ENCODE measurements at places on chromosomes 12 and 14. TPM values are rescaled to one million over a fixed set of nuclear protein-coding genes. Genes with fewer than 3 reads are reported as not detected.

DNA sequence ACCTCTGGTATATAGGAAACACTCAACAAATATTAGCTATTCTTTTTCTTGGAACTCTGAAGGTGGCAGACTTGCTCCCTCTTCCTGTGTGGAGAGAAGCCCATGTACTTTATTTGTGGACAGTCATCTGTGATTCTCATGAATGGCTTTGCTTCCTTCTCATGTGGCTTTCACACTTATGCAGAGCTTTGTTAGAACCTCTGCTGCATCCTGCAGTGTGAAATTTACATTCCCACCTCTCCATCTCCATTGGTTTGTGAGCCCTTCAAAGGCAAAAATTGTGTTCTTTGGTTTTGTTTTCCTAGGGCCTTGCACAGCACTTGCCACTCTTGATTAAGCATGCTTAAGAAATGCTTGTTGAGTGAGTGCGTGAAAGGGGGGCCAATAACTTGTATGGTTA, 51.9 kb downstream of the BICD1 start:
- no peak for DNase-seq

DNA sequence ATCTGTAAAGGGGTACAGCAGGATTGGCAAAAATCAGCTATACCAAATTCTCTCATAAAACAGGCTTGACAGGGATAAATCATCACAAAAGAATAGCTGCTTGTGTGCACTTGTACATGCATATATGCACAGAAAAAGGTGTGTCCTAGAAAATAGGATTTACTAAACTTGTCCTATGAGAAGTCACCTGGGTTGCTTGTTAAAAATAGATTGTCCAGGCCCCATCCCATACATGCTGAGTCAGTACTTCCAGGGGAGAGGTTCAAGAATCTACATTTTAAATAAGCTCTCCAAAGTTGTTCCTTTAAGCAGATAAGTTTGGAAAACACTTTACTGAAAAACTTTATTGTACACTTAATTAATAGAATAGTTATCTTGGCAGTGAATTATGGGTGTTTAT, 123.1 kb downstream of the ANO6 start:
- DNase-seq, result no peak

GRCh38 chr14:51703787-51704186, 52.1 kb downstream of the FRMD6 start:
- DNase-seq, result no peak

- DNase-seq, result no peak
Observed at GRCh38 chr12:60819794-60820193, 1224.0 kb downstream of the SLC16A7 start.

DNA sequence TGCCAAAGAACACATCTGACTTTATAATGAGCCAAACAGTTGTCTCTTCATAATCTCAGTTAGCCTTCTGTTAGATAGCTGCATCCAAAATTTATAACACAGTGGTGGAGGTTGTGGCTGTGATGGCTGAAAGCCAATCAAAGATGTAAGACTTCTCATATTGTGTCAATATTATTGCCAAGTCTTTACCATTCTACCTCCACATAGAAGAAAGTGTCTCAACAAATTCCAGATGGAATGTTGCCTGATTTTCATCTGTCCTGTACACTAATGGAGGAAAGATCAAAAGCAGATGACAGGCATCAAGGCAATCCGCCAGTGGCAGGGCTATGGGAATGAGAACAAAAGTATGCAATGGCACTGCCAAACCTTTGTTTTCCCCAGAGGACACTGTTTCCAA, 813.1 kb upstream of the NOVA1 start:
- DNase-seq, result no peak

DNA sequence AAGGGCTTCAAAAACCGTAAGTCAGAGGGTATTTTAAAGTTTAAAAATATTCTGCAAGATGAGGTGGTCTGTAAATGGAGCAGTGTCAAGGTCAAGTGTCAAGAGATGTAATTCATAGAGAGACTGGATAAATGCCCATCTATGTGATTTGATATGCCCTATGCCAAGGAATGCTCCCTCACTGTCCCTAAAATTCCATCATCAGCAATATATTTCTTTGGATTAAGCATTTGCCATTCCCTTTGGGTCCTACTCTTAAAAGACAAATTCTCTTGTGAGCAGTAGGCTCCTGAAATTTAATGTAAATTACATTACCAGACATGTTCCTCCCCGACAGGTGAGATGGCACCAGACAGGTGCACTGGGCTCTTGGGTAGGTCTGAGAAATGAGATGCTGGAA, 16.0 kb upstream of the FOS start:
- DNase-seq, result no peak

DNA sequence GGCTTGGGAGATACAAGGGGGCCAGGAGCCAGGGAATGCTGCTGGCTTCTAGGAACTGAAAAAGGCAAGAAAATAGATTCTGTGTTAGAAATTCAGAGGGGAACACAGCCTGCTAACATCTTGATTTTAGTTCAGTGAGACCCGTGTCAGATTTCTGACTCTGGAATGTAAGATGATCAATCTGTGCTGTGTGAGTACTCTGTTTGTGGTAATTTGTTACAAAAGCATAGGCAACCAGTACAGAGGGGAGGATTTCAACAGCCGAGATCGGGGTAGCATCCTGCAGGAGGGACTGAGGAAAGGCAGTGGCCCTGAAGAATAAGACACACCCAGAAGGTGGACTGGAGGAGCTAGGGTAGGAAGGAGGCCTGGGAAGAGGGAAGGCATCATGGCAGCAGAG, 410.0 kb upstream of the CCDC196 start:
- DNase-seq, result no peak

- DNase-seq, result no peak
Observed at GRCh38 chr12:132366341-132366861, 37.0 kb upstream of the GALNT9 start.

GRCh38 chr12:122882908-122883558, 12.9 kb downstream of the VPS37B start:
- DNase-seq, result no peak

DNA sequence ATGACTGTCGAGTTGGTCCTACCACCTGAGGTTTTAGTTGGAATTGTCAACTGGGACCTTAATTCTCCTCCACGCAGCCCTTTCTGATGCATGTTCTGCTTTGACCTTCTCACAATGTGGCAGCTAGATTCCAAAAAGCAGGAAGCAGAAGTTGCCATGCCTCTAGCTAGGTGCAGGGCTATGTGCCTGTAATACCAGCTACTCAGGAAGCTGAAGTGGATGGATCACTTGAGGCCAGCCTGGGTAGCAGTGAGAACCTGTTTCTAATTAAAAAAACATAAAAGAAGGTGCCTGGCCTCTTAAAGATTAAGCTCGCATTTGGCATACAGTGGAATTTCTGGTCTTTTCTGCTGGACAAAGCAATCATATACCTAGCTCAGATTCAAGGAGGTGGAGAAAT, 77.1 kb downstream of the FGD4 start:
- no peak for DNase-seq

DNA sequence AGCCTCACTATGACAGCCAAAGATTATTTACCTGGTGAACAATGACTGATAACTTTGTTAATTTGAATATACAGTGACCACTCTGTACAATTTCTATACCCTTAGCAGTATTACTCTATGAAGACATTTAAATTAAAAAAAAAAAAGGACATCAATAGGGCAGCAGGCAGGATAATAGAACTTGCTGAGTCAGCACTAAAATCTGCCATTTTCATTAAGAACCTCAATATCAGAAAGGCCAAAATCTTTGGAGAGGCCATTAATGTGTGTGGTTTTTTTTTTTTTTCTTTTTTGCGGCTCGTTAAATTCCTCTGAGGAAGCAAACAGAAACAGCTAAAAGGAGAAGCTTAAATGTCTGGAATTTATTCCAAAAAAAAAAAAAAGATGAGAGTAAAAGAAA, 73.7 kb downstream of the FOXN3 start:
- no peak for DNase-seq

The GDF3 gene
- polyA plus RNA-seq, result not detected

The B4GALNT1 gene
- 0.95 TPM for polyA plus RNA-seq

Data from small intestine (tissue), 16 donors.